HTR-8/SVneo (cell line): ENCODE measurements at places on chromosomes 3 and 15.

- DNase-seq = no peak
Measured at GRCh38 chr3:71232175-71232679, 351.3 kb downstream of the FOXP1 start.

DNA sequence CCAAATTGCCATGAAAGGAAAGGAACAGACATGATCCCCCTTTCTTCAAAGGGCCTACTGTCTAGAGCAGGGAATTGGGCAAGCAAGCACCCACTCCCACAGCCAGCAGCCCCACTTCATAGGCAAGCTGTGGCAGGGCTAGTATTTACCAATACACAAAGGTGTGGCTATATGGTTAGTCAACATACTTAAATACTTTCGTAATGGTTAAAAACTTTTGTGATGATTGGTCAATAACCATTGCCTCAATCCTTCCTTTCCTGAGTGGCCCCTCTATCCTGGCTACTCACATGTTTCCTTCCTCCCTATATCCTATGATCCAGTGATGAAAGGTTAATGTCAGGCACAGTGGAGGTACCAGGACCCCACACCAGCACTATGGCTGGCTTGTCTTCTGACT lies 30.1 kb upstream of the ARL8B start:
- DNase-seq = no peak

- DNase-seq = no peak
Measured at GRCh38 chr3:183295211-183295610, 42.2 kb downstream of the B3GNT5 start.

- DNase-seq = no peak
Measured at GRCh38 chr3:88033079-88033478, 25.7 kb downstream of the CGGBP1 start.

GRCh38 chr3:133330065-133330464 lies 69.8 kb upstream of the BFSP2 start:
- no peak for DNase-seq

GRCh38 chr3:138394686-138395085 lies 39.7 kb upstream of the ESYT3 start:
- no peak for DNase-seq

GRCh38 chr3:170765419-170766078 lies 104.4 kb downstream of the RPL22L1 start:
- no peak for DNase-seq

DNA sequence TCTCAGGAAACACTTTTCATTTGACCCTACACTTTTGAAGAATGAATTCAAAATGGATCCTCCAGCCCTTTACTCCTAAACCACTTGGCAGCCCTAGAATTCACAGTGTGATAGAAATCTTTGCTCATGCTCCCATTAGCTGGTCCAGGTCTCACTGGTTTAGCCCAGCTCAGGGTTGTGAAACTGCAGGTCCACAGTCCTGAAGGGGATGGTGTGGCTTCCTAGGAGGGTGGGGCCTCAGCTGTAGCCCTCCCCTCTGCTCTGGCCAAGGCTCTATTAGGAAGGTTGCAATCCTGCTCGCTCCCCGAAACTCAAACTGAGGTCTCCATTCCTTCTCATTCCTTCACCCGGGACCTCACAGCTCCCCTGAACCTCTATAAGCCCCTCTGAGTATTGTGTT lies 21.6 kb upstream of the TICRR start:
- DNase-seq = no peak

DNA sequence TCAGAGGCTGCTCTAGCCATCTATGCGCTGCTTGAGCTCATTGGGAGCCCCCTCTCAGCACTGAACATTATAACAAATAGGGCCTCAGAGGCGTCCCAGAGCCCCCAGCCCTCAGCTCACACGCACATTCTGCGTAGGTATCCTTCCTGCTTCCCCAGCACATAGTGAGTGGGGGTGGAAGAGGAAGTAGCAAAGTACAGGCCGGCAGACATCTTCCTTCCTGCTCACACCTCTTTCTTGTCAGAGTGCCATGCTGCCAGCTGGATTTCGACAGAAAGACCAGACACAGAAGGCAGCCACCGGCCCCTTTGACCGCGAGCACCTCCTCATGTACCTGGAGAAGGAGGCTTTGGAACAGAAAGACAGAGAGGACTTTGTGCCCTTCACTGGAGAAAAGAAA lies 16.6 kb downstream of the TMOD2 start:
- DNase-seq = no peak

DNA sequence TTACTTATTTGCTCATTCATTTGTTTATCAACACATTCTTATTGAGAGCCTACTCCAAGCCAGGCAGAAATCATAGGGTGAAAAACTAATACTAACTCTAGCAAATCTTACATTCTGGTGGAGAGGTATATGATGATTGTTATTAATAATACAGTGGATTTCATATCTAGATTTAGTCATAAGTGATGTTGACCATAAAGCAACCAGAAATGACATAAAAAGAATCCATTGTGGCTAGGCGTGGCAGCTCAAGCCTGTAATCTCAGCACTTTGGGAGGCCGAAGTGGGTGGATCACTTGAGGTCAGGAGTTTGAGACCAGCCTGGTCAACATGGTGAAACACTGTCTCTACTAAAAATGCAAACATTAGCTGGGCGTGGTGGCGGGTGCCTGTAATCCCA lies 26.2 kb upstream of the IL20RB start:
- no peak for DNase-seq

- no peak for DNase-seq
Measured at GRCh38 chr3:59327376-59327808, 277.6 kb upstream of the CFAP20DC start.

GRCh38 chr3:157159762-157160657 lies at the start of gene CCNL1:
TSS of gene CCNL1 (minus strand) at chr3:157160147. CDS start at chr3:157160094, 53 bp downstream.
- peak; percentile 90 for DNase-seq

- no peak for DNase-seq
Measured at GRCh38 chr3:80643421-80643820, 875.6 kb upstream of the ROBO1 start.

DNA sequence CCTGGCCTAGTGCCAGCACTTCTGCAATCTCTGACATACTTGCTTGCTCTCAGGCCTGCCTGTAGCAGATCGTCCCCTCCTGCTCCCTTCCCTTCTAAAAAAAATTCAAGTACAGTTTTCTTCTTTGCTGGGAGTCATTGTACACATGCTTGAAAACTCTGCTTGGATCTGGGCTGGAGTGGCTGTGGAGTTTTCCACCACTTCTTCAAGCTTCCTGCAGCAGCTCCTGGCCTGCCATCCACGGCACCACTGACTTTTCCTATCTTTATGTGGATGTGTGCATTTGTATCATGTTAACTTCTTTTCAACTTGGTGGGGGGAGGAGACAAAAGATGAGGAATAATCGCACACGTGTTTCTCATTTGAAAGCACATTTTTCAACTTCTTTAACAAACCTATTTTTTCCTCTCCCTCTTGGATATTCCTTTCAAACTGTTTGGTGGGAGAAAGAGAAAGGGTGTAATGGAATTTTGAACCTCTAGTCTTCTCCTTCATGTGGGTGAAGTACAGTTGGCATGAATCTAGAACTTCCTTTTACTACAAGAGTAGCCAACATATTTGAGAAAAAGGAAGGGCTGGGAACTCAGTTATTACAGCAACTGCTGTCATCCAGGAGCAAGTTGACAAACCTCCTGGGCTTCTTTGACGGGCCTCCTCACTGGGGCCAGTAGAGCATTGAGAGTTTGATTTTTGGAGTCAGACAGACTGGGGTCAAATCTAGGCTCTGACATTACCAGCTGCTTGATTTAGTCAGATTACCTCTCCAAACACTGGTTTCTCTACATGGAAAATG lies 61.2 kb upstream of the LRTM1 start:
- peak; percentile 21 for DNase-seq

GRCh38 chr3:81295906-81296577 lies 465.4 kb downstream of the GBE1 start:
- no peak for DNase-seq

DNA sequence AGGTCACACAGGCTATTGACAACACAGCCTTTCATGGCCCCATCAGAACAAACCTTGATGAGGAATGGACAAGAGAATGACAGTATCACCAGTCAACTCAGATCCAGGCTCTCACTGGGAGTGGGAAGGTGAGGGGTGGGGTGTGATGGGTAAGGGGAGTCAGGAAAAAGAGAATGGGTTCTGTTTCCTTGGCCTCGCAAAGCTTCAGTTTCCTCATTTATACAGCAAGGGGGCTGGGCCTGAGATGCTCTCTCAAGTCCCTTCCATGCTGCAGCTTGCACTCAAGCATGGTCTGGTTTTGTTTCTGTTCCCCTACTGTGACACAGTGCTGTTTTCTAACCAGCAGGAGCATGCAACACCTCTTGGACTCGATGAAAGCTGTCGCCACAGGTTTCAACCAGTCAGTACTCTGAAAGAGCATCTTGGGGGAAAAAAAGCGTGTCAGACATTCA lies 65.7 kb upstream of the IL12A start:
- no peak for DNase-seq

- DNase-seq = no peak
Measured at GRCh38 chr3:188747489-188747888, 424.3 kb upstream of the TPRG1 start.

- DNase-seq = no peak
Measured at GRCh38 chr3:179806177-179806576, 153.3 kb downstream of the USP13 start.

DNA sequence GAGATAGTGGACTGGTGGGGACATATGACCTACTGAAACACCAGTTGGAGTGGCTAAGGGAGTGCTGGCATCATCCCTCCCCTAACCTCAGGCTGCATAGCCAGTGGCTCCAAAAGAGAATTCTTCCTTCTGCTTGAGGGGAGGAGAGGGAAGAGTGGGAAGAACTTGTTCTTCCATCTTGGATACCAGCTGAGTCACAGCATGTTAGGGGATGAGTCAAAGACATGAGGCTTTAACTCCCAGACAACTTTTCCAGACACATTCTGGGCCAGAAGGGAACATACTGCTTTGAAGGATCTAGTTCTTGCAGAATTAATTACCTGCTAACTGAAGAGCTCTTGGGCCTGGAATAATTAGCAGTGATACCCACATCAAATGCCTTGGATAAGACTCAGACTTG lies 36.8 kb upstream of the PEX5L start:
- no peak for DNase-seq

GRCh38 chr15:68599560-68600071 lies 20.8 kb downstream of the CORO2B start:
- no peak for DNase-seq

- DNase-seq = no peak
Measured at GRCh38 chr15:59168536-59168935, 38.1 kb upstream of the LDHAL6B start.

- DNase-seq = no peak
Measured at GRCh38 chr3:64861684-64862083, 173.9 kb upstream of the ADAMTS9 start.

DNA sequence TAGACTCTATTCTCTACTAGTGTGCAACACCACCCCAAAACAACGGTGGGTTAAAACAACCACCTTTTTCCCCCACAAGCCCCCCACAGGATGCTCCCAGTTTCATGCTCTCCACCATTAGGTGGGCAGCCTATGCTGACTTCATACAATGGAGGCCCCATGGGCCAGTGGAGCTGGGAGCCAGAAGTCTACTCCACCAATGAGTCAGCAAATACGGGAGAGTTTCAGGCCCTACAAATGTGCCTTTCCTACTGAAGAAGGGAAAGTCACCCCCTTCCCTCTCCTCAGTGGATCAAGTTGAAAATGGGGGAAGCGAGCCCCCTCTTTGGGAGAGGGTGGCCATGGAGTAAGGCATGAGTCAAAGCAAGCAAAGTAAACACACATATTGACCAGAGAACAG lies 278.6 kb downstream of the NTRK3 start:
- DNase-seq = no peak

GRCh38 chr3:52238193-52238760 lies 681 bp downstream of the TWF2 start:
- no peak for DNase-seq

- peak; percentile 13 for DNase-seq
Measured at GRCh38 chr15:101188637-101189408, 63.0 kb downstream of the CHSY1 start.

DNA sequence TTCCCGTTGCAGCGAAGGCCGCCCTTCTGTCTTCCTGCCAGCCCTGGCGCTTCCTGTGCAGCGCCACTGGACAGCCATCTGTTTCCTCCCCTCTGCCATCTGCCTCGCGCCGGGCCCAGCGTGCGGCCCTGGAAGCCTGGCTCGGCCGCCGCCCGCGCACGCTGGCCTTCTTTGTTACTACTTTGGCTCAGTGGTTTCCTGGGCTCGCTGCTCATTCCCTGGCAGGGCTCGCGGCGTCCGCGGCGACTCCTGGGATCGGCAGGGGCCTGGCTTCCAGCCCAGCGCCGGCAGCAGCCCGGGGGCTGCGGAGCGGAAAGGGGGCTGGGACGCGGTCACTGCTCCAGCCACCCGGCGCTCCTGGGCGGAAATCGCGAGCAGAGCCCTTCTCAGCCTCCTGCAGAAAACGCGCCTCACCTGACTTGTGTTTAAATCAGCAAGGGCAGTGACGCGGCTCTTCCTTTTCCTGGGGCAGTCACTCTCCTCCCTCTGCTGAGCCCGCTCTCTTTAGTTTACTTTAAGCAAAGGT lies 10.0 kb downstream of the CMTM7 start:
- DNase-seq = peak; percentile 55

GRCh38 chr3:157369727-157370421 lies 66.8 kb upstream of the PTX3 start:
- no peak for DNase-seq

DNA sequence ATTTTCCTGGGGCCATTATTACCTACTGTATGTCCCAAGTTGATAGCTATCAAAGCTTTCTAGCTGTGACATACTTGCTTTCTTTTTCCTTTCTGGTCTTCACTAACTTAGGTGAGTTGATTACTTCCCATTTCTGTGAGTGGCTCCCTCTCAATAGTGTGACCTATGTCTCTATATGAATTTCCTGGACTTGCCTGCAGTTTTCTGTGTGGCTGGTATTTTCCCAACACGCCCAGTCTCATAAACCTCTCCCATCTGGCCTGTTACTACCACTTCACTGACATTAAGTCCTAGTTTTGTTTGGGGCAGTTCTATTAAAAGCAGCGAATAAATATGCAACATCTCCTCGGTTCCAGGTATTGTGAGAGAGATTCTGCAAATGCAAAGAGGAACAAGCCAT lies 671.2 kb downstream of the SI start:
- DNase-seq = no peak
